Activated naive CD4-positive, alpha-beta T cell treated with anti-CD3 and anti-CD28 coated beads, Interleukin-2, amount 50 U/mL, for 72 hours (primary cell): ENCODE measurements at places on chromosomes 13 and 19. TPM values are rescaled to one million over a fixed set of nuclear protein-coding genes. Genes with fewer than 3 reads are reported as not detected.

OR7A5 gene
- total RNA-seq = not detected

ZIM2 gene
- not detected for total RNA-seq

GIPR gene
- total RNA-seq = 7.0 TPM

NCR1 gene
- 0.61 TPM for total RNA-seq

ZNF433 gene
- total RNA-seq = 1.8 TPM

ANGPTL8 gene
- total RNA-seq = not detected

RNASEH2A gene
- total RNA-seq = 41.4 TPM

ZBTB7A gene
- 26.0 TPM for total RNA-seq

GPR183 gene
- 55.4 TPM for total RNA-seq

SETDB2 gene
- total RNA-seq = 16.0 TPM

SLC25A41 gene
- not detected for total RNA-seq

ANKLE1 gene
- total RNA-seq = 8.4 TPM

IRGQ gene
- total RNA-seq = 21.6 TPM

TSSK6 gene
- total RNA-seq = 5.5 TPM

OVOL3 gene
- not detected for total RNA-seq
